ENCODE measurements at places on chromosomes 2 and 18.
A peak's percentile ranks its signal among the peaks of the same experiment; 100 is the strongest.

DNA sequence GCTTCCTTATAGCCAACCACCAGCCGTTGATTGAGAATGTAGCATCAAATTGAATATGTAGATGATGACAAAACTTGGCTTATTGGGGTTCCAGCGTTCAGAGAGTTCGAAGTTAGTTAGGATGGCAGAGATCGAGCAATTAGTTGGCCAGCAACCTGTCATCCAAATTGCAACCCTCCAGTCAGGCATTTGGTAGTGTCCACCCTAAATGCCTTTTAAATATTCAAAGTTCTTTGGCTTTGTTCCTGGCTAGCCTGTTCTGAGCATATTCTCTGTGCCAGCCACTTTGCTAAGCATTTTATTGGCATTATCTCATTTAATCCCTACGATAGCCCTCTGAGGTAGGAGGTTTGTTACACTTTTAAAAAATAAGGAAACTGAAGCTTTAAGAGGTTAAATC lies 342.8 kb downstream of the SETBP1 start:
- DNase-seq = no peak

GRCh38 chr2:105865222-105865913 lies 120.7 kb downstream of the NCK2 start:
- peak; percentile 33 for DNase-seq

DNA sequence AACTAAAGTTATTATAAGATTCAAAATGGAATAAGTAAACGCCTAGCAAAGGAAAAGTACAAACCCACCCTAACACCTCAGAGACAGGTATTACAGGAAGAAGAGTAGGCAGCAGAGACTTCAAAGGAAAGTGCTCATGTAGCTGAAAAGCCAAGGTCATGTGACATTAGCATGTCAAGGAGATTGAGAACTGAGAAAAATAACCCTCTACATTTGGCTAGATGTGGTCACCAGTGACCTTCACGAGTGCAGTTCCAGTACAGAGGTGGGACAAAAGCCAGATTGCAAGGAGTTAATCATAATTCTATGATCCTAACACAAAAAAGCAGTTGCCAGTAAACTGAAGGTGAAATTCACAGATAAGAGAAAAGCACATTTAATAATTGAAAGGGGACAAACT lies 252.7 kb downstream of the ZEB2 start:
- no peak for DNase-seq

GRCh38 chr18:905948-906415 lies 1.3 kb downstream of the ADCYAP1 start:
- no peak for DNase-seq

GRCh38 chr2:77161009-77161408 lies 361.2 kb downstream of the LRRTM4 start:
- peak; percentile 38 for DNase-seq

DNA sequence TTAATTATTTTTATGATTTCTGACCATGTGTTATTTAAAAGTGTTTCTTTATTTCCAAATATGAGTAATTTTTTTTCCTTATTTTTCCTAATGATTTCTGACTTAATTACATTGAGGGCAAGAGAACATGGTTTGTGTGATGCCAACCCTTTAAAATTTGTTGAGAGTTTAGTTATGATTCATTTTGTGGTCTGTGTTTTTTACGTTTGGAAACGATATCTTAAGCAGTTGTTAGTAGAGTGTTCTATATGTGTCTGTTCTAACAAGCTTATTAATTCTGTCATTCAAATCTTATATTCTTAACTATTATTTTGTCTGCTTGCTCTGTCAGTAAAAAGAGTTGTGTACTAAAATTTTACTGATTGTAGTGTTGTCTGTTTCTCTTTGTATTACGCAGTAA lies 15.0 kb downstream of the NAB1 start:
- no peak for DNase-seq

DNA sequence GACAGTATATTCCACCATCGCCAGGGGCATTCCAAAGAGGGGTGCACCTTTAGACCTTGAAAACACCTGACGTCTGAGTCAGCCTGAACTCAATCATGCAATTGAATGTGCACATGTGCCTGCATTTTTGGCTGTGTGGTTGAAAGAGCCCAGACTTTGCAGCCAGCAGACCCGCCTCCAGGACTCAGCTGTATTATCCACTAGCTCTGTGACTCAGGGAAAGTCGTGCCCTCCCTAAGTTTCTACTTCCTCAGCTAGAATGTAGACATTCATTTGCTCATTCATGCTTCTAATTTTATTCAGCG lies 94.2 kb downstream of the LRRC30 start:
- DNase-seq = peak; percentile 10

- DNase-seq = peak; percentile 48
Observed at GRCh38 chr2:238846628-238847418, 1.1 kb upstream of the TWIST2 start.

- peak; percentile 52 for DNase-seq
Observed at GRCh38 chr2:133788386-133788785, 220.1 kb upstream of the NCKAP5 start.

DNA sequence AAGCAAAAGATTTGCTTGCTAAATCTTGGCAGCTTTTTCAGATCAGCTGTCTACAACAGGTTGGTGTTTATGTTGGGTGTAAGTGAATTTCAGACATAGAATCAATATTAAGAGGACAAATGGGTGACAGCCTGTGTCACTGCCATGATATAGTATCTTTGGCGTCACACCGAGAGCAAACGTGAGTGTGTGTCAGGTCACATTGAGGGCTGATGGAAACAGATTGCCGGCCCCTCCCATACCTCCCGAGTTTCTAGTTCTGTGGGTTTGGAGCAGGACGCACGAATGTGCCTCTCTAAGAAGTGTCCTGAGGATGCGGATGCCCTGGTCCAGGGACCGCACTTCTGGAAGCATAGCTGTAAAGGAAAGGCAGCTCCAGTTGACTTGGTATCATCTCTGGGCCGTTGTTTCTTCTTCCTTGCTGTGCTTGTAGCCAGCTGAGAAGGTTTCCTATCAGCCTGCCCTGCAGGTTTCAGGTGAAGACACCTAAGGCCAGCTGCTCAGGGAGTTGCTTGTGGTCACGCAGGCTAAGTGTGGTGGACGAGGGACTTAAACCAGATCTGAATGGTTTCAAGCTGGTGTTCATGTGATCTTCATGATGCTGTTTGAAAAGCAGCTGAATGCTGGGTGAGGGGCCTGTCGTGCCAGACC lies 6.4 kb downstream of the AGAP1 start:
- no peak for DNase-seq

DNA sequence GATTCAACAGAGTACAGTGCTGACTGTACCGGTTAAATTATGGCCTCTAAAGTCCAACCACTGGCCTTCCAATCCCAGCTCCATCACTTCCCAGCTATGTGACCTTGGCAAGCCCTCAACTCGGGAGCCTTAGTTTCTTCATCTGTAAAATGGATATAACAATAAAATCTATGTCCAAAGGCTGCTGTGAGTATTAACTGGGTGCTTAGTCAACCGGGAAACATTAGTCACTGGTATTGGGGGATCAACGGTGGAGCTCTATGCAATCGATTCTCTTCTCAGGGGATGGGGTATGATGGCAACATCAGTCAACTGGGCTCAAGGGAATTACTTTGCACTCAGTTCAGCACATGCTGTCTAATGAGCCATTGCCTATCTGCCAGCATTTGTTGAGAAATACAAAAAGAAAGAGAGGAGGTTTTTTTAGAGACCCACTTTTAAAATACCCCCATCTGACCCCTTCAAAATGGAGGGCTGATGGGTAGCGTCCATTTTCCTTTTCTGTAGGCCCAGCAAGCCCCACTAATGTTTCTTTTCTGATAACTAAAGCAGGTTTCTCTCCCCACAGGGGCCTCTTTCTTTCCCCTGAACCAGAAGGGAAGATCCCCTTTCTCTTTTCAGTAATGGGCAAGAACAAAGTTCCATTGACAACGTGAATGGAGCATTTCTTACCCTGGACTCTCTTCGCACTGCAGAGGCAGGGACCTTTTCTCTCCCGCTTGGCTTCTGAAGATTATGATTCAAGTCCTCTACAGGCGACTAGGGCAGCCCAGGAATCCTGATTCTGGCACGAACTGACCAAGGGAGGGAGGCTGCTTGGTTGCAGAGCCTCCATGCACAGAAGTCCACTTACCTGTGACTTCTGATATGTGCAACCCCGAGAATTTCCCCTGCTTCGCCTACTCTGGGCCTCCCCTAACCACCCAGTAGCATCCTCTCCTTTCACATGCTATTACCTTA lies 8.7 kb upstream of the AGFG1 start:
- DNase-seq = no peak

DNA sequence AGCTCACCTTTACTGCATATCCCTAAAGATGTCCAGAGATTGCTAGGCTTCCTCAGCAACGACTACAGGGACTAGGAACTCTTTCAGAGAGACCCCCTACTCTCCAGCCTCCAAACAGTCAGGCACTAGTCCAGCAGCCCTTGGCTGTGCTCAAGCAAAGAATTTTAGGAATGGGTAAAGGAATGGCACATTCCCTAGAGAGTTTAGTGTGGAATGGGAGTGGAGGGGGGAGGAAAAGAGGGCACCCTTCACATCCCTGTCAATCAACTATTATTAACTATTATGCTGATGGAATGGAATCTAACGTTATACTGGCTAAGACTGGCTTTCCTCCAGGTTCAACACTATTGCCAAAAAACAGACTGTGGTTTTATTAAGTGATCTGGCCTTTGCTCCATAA lies 64.8 kb downstream of the IKZF2 start:
- no peak for DNase-seq

DNA sequence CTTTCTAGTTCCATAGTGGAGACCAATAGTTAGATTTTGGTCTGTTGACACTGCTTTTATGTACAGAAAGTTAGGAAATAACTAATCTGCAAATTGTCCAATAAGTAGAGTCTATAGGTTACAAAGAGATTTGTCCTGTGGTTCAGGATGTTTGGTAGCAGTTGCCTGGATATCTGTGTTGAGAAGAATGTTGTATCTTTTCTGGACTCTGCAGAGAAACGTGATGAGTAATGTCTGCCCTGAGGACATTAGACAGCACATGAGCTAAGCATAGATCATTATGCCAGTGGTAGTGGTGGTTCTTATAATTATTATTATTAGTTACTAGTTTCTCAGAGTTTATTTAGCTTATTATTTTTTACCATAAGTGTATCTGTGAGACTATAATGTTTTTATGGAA lies 65.8 kb downstream of the ANKRD62 start:
- no peak for DNase-seq

- no peak for DNase-seq
Observed at GRCh38 chr2:240995041-240996021, 3.1 kb upstream of the SNED1 start.

DNA sequence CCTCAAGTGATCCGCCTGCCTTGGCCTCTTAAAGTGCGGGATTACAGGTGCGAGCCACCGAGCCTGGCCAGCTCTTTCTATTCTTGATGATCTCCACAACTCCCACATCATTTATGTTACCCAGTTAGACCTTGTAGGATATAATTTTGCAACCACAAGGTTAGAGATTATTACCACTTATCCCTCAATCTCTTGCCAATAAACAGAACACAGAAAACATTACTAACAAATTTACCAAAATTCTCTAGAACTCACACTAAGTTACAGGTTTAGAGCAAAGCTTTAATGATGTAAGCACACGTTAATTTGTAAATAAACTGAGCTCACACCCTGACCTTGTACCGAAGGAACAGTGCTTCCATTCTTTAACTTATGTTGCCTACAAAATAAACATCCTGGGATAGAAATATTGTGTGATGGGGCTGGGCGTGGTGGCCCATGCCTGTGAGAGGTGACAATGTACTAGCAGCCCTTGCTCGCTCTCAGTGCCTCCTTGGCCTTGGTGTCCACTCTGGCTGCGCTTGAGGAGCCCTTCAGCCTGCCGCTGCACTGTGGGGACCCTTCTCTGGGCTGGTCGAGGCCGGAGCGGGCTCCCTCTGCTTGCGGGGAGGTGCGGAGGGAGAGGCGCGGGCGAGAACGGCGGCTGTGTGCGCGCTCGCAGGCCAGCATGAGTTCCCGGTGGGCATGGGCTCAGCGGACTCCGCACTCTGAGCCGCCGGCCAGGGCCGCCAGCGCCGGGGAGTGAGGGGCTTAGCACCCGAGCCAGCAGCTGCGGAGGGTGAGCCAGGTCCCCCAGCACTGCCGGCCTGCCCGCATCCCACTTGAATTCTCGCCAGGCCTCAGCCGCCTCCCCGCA lies 42.1 kb upstream of the ITSN2 start:
- no peak for DNase-seq

DNA sequence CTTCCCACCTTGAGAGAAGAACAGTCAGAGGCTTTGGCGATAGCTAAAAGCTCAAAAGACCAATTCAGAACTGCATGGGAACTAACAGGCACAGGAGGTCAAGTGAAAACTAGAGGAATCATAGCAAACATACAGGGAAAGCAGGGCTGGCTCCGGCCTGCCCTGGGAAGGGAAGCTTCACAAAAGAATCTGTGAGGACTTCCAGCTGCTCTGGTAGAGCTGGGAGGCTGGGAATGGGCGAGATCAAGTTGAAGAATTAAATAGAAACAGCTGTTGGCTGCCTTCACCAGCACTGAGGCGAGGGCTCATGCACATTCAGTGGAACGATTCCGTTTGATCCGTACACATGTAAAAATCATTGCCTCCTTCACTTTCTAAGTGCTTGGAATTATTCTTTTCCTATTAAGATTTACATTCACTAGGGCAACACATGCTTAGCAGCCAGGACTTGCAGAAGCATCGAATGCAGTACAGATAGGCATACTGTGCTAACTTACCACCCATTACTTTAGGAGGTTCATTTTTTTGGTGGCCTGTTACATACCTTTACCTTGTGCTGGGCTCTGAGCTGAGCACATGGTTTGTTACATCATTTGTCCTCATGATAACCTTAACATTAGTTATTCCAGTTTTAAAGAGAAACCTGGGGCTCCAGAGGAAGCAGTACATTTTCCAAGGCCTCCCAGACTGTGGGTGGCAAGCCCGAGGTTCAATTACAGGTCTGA lies 125.4 kb upstream of the RNF152 start:
- peak; percentile 67 for DNase-seq

GRCh38 chr2:231186325-231186724 lies 12.1 kb upstream of the ARMC9 start:
- no peak for DNase-seq

DNA sequence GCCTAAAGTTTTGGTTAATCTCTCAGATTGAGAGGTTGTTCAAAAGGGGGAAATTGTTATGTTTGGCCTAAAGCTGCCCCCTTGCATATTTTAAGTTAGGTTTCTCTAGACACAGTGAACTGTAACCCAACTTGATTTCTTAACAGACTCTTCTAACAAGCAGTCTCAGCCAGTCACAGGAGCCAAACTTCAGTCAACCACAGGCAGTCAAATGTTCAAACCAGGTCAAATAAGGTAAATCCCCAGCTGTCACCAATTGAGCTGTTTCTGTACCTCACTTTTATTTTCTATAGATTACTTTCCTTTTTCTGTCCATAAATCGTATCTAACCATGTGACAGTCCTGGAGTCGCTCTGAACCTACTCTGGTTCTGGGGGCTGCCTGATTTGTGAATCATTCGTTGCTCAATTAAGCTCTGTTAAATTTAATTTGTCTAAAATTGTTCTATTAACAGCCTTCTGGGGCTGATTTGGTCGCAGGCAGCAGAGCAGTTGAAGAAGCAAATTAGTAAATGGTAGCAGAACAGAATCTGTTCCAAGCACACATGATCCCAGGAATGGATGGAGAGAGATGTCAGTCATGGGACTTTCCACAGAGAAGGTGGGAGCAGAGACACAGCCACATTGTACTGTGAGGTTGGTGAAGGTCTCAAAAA lies 16.4 kb upstream of the NFU1 start:
- DNase-seq = no peak

Measured in fibroblast of lung (primary cell).